ENCODE measurements at places on chromosomes 5 and 9. TPM values are rescaled to one million over a fixed set of nuclear protein-coding genes. Genes with fewer than 3 reads are reported as not detected.

- DNase-seq: no peak
These were observed 596.9 kb upstream of the CYLC2 start for GRCh38 chr9:102398205-102398604.

DNA sequence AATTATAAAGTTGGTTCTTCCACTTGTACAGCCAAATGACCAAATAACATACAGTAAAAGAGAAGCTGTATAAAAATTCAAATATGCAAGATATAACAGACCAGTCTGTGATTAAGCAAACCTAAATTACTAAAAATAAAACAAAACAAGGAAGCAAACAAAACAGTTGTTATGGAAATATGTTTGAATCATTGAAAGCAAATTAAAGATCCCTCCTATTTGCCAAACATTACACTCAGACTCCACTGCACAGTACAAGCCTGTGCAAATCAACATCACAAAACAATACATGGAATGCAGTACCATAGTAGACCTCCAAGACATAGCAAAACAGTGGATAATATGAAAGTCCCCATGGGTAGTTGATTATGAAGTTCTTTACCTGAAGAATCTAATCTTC is 288.1 kb upstream of the PTGER4 start:
- DNase-seq: no peak

GRCh38 chr5:176436656-176437055 is 11.5 kb upstream of the FAF2 start:
- DNase-seq: no peak

- DNase-seq: no peak
These were observed 38.0 kb upstream of the ADAM19 start for GRCh38 chr5:157613385-157614245.

DNA sequence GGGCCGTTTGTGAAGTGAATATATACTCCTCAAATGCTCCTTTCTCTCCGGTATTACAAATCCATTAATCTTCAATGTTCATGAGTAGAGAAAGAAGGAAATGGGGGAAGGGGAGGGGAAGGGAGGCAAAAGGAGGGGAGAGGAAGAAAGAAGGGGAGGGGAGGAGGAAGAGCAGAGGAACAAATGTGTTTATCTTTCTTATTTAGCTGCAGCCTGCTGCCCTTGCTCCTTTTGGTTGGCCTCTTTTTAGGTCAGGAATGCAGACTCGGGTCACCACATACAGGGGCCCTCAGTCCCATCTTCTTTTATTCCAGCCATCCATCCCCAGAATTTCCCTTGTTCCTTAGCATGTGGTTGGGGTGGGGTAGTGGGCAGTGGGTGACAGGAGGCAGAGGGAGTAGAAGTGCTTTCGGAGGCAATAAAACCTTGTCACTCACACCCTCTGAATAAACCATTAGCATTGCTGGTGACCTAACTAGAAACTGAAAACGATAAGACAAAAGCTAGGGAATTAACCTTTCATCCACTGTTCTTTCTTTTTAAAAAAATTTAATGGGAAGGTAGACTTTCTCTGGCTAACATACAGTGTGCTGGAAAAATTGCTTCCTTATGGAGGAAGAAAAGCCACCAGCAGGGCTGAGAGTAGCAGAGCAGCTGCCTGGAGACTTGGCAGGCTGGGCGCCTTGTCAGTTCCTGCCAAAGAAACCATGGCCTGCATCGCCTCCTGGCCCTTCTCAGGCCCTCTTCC is 16.8 kb upstream of the PRLR start:
- DNase-seq: peak; percentile 79

DNA sequence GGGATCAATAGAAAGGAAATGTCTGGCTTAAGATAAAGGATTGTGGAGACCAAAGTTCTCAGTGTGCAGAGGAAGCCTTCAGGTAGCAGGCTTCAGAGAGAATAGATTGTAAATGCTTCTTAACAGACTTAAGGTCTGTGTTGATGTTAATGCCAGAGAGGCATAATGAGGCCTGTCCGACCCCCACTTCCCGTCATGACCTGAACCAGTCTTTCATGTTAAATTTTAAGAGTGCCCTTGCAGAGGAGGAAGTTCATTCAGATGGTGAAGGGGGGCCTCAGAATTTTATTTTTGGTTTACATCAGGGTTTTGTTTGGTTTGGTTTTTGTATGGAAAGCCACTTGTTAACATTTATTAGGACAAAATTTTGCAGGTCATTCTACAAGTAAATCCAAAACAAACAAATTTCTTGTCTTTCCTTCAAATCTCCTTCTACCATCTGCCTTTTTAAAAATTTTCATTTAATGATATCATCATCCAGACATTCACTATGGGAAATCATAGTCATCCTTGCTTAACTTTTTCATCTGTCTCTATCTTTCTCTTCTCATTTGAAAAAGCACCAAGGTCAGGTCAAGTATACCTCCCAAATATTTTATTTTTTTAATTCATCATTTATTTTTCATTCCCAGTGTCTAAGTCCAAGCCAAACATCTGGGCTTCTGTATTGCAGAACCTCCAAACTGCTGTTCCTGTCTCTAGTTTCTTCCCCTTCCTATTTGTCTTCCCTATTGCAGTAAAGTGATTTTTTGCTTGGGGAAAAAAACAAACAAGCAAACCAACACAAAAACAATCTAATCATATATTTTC is 6.9 kb upstream of the ABCA1 start:
- no peak for DNase-seq

DNA sequence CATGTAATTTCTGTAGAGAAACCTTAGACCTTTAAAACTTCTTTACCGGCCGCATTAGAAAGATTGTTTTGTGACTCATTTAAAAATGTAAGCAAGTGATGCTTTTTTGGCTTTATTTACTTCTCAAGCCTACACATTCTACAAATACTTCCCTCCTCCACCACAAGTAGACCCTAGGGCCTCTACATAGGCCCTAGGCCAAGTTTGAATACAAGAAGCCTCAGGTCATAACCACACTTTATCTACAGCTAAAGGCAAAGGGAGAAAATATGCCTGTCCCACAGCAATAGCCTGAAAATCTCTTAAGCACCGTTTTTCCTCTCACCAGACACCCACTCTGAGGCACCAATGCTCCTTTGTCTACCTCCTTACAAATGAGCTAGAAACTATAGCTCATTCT is 53.9 kb downstream of the CSNK1A1 start:
- peak; percentile 75 for DNase-seq

- peak; percentile 57 for DNase-seq
These were observed 776 bp downstream of the APBA1 start for GRCh38 chr9:69671311-69671878.

DNA sequence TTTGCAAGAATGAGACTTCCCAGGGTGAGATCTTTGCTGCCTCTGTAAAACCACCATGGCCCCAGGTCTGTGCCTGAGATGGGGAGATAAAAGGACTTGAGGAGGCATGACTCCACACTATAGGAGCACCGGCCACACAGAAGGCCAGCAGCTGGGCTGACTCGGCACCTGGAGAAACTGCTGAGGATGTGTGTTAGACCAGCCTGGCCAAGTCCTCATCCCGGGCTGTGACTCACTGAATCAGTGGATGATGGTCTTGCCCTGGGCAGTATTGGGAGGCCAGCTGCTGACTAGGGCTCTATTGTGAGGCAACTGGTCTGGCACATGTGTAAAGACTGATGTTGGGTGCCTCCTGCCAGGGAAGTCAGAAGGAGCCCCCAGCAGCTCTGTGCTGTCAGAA is 286.2 kb downstream of the ACTL7B start:
- DNase-seq: no peak

DNA sequence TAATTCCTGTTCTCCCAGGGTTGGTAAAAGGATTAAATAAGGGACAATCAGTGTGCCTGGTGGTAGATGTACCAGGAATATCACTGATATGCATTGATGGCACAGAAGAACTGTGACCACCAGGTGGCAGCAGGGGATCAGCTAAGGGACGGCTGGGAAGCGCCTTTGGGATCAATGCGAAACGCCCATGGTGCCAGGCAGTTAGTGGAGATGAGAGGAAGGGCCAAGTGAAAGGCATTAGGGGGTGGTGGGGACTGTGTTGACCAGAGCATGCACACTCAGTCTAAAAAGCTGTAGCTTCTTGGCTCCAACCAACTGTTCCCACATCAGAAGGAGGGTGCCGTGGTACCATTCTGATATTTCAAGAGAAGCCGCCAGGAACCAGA is 55.6 kb downstream of the ARHGEF37 start:
- peak; percentile 58 for DNase-seq

DNA sequence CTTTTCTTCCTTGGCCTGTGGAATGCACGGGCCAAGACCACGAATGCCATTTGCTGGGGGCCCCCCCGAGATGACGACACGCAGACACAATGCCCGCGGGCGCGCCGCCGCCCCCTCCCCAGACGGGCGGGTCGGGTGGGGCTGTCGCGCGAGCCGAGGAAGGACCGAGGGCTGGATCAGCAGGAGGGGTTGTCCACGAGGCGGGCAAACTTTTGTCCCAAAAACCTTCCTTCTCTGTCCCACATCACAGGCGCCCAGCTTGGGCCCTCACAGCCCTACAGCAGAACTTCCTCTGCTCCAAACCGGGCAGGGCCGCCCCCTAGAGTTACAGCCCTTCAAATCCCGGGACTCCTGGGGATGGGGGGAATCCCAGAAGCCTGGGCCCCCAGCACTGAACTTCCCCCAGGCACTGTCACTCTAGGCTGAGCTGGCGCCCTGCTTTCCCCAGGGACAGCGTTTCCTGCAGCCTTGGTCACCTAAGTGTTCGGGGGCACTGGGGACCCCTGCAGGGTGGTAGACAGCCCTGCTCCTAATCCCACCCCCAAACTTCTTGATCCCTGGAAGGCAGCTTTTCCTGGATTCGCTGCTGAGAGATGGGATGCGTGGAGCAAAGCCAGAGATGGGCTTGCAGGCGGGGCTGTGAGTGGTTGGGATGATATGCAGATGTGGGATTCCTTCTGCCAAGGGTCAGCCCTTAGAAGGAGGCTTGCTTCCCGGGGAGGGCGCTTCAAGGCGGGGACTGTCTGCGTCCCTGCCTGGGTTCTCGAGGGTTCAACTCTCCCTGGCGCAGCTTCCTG is 980 bp downstream of the COL5A1 start:
- DNase-seq: peak; percentile 88

DNA sequence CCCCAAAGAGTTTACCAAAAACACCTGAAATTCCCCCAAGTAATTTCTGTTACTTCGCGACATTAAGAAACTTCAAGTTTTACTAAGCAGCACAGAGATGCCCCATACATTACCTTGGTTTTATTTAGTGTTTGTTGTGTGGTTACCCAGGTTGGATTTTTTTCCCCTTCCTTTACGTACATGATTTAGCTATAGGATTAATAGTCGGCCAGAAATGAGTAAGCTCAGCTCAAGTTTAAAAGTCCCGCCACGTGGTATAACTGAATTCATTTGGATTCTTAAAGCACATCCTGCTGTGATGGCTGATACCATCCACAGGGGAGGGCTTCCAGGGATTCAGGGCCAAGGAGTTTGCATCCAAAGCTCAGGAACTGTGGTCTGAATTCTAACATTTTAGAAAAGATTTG is 75.9 kb downstream of the DAP start:
- no peak for DNase-seq

GRCh38 chr5:142506046-142506445 is 179.8 kb downstream of the FGF1 start:
- no peak for DNase-seq

DNA sequence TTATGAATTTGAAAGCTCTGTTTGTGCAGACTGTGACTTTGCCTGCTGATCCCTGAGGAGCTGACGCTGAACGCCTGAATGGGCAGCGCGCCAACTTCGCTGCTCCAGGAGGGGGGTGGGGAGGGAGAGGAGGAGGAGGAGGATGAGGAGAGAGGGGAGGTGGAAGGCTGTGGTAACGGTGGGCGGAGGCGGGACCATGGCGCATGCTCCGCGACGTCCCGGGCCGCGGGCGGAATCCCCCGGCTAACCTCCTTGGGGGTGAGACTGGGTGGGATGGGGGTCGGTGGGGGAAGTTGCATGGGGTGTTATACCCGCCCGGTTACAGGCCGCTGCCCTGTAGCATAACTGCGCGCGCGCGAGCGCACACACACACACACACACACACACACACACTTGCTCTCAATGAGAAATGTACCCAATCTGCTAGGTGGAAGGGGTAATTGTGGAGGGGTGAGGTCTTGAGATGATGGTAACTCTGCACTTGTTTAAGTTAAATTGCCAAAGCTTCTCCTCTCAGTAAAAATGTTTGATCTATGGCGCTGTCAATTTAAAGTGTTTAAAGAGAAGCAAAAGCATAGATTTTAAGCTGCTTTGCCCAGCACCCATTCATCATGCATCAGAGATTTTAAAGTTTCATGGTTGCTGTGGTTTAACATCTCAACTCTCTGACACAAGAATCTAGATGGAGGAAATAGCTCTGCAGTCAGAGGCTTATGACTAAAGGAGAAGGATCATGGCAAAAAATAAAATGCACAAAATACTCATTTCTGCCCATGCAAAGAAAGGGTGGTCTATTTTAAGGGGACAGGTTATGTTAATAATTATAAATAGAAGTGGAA is 76.6 kb upstream of the TBCA start:
- DNase-seq: peak; percentile 75

DNA sequence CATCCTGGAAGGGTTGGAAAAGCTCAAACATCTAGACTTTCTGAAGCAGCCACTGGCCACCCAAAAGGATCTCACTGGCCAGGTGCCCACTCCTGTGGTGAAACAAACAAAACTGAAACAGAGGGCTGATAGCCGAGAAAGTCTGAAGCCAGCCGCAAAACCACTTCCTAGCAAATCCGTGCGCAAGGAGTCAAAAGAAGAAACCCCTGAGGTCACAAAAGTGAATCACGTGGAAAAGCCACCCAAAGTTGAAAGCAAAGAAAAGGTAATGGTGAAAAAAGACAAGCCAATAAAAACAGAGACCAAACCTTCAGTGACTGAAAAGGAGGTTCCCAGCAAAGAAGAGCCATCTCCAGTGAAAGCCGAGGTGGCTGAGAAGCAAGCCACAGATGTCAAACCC is 87.6 kb downstream of the MAP1B start:
- no peak for DNase-seq

DNA sequence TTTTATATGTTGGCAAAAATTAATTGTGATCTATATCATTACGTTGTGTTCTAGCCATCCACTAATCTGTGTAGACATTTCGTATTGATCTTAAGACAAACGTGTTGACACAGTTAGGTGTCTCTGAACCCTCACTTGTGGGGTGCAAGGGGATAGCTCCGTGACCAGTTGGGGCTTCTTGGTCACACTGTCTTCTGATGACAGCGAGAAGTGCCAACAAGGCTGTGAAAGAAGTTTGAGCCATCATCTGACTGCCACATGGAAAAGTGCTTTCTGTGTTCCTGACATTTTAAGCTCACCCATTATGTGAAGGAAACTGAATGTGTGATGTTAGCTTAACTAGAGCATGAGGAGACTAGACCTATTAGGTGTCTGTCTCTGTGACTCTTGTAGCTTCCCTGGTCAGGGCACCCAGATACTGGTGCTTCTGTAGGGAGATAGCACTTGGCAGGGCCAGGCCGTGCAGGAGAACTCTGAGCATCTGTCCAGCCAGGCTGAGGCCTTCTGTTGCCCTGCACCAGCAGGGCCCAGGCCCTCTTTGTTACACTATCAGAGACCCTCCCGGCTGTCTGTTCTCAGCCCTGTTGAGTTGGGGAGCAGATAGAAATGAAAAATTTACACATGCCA is 52.8 kb upstream of the PHF2 start:
- DNase-seq: no peak

- DNase-seq: no peak
These were observed 94.2 kb upstream of the VCAN start for GRCh38 chr5:83377131-83377865.

Gene CCL27
- total RNA-seq: not detected

Gene NRARP
- 1.9 TPM for total RNA-seq

Gene C9orf50
- 1.2 TPM for total RNA-seq

Gene C5orf58
- 1.7 TPM for total RNA-seq

Gene PKD2L2
- 2.4 TPM for total RNA-seq

Gene OTP
- 6.0 TPM for total RNA-seq

Gene SLC4A9
- total RNA-seq: not detected

Gene ACOT12
- total RNA-seq: 4.6 TPM

Gene OR1J2
- 1.2 TPM for total RNA-seq
